ENCODE measurements at places on chromosomes 1 and 21.

DNA sequence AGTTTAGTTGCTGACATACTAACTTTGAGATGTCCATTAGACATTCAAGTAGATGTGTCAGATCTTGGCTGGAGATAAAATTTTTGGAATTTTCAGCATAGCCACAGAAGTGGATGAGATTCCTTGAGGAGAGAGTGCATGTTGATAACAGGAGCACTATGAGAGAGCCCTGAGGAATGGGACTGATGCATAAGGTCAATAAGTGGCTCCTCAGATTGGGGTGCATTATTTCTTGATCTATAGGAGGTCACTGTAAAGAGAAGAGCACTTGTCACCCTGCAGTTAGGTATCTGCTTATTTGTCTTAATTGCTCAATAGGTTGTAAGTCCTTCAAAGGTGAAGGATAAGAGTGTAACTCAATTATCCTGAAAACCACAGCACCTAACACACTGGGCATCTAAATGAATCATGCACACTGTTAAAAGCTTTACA lies 52.0 kb upstream of the TACSTD2 start:
- no peak for DNase-seq

GRCh38 chr1:94623560-94624148 lies 82.1 kb upstream of the F3 start:
- no peak for DNase-seq

DNA sequence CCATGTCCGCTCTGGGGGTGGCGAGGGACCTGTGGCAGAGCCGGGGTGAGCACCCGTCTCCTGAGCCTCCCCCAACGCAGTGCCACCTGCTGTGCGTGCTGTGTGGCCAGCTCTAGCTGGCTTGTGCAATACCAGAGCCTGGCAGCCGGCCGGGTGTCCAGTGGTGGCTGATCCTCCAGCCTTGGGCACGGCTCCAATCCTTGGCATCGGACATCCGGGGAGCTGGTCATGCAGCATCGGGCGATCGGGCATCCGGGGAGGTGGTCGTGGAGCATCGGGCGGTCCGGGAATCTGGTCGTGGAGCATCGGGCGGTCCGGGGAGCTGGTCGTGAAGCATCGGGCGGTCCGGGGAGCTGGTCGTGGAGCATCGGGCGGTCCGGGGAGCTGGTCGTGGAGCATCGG lies 8.1 kb downstream of the SLX9 start:
- DNase-seq: no peak

- no peak for DNase-seq
Observed at GRCh38 chr1:115783311-115783710, 14.8 kb upstream of the CASQ2 start.

GRCh38 chr1:7221826-7222694 lies 436.8 kb downstream of the CAMTA1 start:
- DNase-seq: no peak

GRCh38 chr21:21921410-21922232 lies 923.4 kb downstream of the NCAM2 start:
- no peak for DNase-seq

- DNase-seq: no peak
Observed at GRCh38 chr1:109821221-109821669, 57.5 kb upstream of the EPS8L3 start.

DNA sequence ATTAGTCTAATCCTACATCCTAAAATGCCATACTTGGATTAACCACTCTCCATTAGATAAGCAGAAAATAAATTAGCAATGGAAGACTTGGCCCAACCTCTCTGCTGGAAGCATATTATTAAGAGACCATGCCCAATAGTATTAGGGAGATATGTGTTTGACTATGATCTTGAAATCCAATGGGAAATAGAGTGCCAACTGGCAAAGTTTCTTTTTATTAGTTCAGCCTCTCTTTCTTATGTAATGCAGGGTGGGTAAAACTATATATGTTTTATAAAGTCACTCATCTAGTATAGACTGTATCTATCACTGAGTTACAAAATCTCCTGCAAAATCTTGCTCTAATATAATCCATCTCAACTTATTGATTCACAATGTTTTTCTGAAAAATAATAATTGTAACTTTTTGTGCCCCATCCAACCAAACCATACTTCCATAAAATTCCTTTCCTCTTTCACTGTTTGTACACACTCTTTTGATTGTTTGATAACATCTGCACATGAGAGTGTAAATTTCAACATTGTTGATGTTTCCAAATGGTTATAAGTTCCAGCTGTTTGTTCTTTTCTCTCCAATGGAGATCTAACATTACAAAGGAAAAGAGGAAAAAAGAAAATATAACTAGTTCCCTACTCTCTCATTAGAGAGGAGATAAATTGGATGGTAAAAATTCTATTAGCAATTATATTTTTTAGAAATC lies 408.1 kb upstream of the ADGRL2 start:
- no peak for DNase-seq

- no peak for DNase-seq
Observed at GRCh38 chr1:230283678-230284077, 142.5 kb downstream of the PGBD5 start.

GRCh38 chr1:179968994-179969919 lies 14.6 kb downstream of the CEP350 start:
- DNase-seq: no peak

GRCh38 chr1:29272147-29272907 lies 36.0 kb downstream of the PTPRU start:
- no peak for DNase-seq
